Heart right ventricle (tissue), 16 donors: ENCODE measurements at places on chromosomes 1 and 21. TPM values are rescaled to one million over a fixed set of nuclear protein-coding genes. Genes with fewer than 3 reads are reported as not detected.
A peak's percentile ranks its signal among the peaks of the same experiment; 100 is the strongest.

The RGL1 gene
- total RNA-seq: 24.8 TPM

The TMEM51 gene
- 2.5 TPM for total RNA-seq

GRCh38 chr1:7178336-7178735, 393.1 kb downstream of the CAMTA1 start:
- no peak for DNase-seq

DNA sequence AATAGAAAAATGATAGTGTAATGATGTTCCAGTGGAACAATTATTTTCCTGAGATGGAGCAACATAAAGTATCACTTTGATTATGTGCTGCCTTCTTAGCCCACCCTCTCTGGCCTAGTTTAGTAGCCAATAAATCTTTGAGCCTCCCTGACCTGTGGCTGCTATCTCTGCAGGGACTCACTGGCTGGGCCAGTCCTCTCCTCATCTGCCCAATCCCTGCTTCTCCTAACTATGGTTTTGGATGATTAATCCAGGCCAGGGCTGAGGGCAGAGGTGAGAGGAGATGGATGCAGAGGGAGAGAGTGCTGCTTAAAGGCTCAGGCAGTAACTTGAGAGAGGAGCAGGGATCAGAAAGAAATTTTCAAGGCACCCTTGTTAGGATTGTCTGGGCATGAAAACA, 89.0 kb upstream of the CD34 start:
- no peak for DNase-seq

DNA sequence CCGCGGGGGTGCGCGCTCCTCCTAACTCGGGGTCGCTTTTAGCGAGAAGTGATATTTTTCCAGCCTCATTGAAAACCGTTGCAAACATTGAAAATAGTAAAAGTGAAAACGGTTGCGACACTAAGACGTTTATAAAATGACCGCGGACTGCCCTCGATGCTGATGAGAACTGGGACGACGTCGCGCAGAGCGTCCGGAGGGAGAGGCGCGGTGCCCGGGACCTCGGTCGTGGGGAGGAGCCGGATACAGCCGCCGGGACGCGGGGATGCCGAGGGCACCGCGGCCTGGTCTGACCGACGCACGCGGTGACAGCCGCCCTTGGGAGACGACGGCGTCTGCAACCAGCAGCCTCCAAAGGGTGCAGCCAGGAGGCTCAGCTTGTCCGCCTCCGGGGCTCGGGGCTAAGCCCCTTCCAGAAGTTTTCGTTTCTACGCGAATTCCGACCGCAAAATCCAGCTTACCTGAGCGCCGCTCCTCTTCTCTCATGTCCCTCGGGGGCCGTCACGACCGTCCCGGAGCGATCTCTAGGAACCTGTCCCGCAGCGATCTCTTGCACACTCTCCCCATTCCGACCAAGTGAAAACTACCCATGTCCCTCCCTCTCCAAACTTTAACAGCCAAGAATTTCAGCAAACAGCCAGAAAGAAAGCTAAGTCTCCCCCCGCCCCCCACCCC, 144.4 kb upstream of the ETS2 start:
- DNase-seq: peak; percentile 38

- no peak for DNase-seq
These were observed 10.1 kb downstream of the DOP1B start for GRCh38 chr21:36166705-36167104.
